ENCODE measurements at places on chromosomes 4 and X.

- DNase-seq = no peak
These were observed 194.4 kb downstream of the CBR4 start for GRCh38 chr4:168815379-168816345.

DNA sequence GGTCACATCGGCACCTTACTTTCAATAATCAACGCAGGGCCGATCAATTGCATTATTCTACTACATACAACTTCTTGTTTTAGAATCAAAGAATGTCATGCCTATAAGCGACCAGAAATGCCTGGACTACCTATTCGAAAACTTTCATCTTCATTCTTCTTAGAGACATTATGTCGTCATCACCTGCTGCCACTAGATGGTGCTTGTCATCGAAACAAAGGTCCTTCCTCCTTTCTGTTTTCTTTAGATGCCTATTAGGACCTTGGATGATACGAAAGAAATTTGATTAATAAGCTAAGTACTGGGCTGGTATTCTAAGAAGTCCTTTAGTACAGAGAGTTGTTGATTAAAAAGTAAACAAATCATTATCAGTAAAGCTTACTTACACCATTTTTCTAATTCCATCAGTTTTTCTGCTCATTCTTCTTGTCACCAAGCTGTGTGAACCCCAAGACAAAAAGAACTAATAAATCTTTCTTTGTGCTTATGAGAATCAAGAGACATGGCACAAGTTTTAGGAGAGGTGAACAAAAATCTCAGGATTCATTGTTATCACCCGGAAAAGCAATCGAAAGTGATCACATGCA is 154.5 kb upstream of the SLC4A4 start:
- DNase-seq = no peak

GRCh38 chrX:17038277-17038676 is 91.8 kb downstream of the REPS2 start:
- DNase-seq = no peak

- DNase-seq = no peak
These were observed 5.6 kb upstream of the AMOT start for GRCh38 chrX:112846187-112846586.

DNA sequence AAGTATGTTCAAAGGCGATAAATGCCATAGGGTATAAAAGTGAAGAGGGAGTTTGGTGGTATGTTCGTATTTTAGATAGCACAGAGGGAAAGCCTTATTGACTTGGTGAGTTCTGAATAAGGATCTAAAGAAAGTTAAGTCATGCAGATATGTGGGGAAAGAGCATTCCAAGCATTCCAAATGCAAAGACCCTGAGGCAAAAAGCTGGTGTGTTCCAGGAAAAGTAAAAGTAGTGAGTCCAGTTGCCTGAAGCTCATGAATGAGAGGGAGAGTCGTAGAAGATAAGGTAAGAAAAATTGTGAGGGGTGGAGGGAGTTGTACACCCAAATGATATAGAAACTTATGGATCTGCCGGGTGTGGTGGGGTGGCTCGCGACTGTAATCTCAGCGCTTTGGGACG is 426.7 kb downstream of the RPA4 start:
- no peak for DNase-seq

GRCh38 chrX:31580726-31581125 is 508.9 kb upstream of the FTHL17 start:
- no peak for DNase-seq

DNA sequence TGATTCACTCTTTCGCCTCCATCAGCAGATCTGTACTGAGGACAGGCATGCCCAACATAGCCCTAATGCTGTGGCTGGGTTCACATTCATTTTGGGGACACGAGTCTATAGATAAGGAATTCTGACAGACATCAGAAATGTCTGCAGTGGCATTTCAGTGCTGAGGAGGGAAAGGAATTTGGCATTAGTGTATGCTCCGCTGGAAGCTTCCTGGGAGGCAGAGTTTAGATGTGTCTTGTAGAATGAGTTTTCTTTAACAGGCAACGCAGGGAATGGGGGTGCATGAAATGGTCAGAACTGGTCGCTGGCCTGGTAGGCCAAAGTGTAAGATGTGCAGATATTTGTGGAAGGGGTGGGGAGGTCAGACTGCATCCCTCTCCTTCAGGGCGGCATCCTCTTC is 43.5 kb upstream of the ZNF518B start:
- no peak for DNase-seq

- no peak for DNase-seq
These were observed 56.7 kb upstream of the SLC7A11 start for GRCh38 chr4:138298866-138299265.

GRCh38 chrX:150513544-150513943 is 54.9 kb upstream of the MTM1 start:
- DNase-seq = no peak

DNA sequence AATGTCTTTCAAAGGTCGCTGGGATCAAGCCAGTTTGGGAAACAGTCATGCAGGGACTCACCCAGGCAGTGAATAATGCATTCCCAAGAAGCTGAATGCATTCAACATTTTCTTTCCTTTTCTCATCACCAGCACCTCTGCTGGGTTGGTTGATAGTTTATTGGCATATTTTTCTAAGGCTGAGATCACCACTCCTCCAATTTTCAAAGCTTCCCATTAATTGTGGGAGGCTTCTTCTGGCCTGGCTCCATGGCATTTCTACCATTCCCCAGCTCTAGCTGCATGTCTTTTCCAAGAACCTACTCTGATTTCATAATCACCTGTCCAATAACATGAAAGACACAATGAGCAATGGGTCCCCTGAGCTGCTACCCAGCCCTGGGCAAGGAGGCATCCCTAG is 35.8 kb downstream of the CHRDL1 start:
- DNase-seq = no peak

- no peak for DNase-seq
These were observed 20.4 kb upstream of the DCHS2 start for GRCh38 chr4:154511981-154512380.

DNA sequence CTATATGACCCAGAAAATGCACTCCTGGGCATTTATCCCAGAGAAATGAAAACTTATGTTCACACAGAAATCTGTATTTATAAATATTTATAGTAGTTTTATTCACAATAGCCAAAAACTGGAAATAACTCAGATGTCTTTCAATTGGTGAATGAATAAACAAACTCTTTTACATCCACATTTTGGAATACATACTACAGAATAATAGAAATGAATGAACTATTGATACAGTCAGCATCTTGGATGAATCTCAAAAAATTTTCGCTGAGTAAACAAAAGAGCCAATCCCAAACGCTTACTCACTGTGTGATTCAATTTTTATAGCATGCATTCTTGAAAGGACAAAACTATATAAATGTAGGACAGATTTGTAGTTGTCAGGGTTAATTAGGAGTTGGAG is 75.1 kb upstream of the HTR2C start:
- no peak for DNase-seq

Data from stimulated activated CD8-positive, alpha-beta memory T cell treated with anti-CD3 and anti-CD28 coated beads, Interleukin-4, amount 100 ng/mL, for 1 hour (primary cell).